Activated CD8-positive, alpha-beta memory T cell treated with anti-CD3 and anti-CD28 coated beads for 4 hours (primary cell): ENCODE measurements at places on chromosomes 12 and 14.
A peak's percentile ranks its signal among the peaks of the same experiment; 100 is the strongest.

- DNase-seq: no peak
Observed at GRCh38 chr14:32419429-32419828, 90.3 kb downstream of the AKAP6 start.

- no peak for DNase-seq
Observed at GRCh38 chr14:54942913-54943312, 40.3 kb upstream of the GCH1 start.

DNA sequence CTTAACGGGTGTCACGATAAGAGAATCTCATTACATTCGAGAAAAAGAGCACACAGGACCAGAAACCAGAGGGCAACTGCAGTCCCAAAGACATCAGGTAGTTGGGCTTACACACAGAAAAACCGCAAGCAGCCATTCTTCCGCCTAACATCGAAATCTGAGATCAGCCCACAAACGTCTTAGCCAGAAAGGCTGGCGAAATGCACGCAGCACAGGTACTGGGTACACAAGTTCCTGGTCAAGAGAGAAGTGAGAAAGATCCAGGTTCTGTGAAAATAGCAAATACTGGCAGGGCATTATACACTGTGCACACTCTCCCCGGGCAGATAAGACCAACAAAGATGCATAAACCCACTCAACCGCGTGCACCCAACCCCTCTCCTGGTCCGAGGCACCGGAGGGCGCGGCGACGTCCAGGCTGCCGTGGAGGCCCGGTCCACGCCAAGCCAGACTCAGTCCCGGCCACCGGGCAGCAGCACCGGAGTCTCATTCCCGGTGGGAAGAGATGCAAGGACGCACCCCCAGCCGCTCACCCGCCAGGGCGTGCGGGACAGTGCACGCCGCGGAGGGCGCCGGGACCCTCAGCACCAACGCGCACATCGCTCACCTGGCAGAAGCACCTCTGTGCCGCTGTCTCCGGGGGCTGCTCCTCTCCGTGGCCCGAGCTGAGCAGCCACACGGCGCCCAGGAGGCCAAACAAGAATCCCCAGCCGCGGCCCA lies 437 bp downstream of the ERO1A start:
- DNase-seq: peak; percentile 30

DNA sequence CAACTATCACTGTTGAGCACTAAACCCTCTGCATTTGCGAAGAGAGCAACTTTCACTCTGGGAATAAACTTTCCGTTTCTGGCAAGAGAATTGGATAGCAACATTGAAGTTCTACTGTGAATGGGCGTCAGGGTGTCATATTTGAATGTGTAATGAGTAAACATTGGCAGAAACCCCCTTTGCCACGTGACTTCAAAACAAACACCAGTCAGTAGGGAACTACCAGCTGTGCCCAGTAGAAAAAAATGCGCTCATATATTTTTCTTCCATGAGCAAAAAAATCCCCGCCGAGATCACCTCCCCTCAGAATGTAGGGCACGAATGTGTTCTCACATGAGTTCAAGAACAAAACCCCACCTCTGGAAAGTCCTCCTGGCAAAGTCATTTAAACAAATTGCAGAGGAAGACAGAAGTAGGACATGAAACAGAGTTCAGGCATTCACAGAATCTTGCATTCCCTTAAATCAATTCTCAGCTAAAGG lies 80.6 kb downstream of the BTG1 start:
- DNase-seq: peak; percentile 6

DNA sequence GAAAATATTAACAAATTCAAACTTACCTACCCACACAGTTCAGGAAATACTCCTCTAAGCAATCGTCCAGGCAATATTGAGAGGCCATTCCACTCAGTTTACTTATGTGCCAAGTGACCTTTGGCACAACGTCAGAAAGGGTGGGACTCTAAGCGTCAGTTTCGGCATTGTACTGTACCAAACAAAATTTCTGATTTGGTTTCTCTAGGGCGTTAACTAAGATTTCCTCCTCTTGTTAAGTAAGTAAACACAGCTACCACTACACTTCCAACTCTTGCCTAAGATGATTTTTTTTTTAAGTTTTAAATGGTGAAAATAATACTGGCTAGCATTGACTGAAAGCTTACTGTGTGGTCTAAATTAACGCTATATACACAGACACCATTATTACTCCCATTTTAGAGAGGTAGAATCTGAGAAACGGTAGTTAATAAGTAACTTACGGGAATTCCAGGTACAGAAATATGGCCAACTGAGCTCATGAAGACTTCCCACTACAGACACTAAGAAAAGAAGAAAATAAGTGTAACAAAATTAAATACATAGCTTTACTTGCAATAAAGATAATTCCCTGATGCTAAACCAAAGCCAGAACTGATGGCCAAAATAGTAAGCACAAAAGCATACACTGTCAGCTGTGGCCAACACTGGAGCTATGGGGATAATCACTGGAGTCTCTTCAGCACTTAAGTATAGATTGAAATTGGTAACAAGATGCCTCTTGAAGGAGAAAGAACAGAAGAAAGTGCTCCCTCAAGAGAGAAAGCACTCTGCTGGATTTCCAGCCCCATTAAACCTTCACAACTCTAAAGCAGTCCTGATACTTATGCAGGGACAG lies 76.1 kb downstream of the EPS8 start:
- DNase-seq: no peak

DNA sequence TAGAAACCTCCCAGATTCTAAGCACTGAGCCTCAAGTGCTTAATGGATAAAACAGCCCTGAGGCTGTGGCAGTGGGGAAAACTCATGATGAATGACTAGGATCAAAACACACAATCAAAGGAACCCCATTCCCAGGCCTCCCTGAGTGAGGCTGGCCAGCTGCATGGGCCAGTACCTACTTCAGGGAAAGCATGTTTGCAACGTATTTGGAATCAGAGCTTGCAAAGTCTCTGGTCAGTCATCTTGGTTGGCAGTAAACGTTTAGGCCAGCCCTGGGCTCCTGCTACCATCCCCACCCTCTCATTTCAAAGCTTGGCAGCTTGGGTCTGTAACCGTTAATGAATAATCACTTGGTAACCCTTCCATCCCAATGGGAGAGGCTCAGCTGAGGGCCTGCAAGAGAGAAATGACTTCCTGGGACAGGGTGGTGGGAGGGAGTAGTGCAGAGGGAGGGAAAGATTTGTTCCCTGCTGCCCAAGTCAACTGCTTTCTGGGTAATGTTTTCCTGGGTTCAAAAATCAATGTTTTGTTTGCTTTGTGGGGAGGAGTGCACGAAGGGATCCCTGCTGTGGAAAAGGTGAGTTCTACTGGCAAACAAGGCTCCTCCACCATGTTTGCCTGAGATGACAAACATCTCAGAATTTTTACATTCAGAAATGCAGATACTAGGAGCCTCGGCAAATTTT lies 2.0 kb upstream of the RNASE8 start:
- no peak for DNase-seq

- no peak for DNase-seq
Observed at GRCh38 chr14:95126906-95127530, 30.3 kb downstream of the DICER1 start.

- no peak for DNase-seq
Observed at GRCh38 chr14:25843481-25844470, 754.1 kb downstream of the NOVA1 start.

- DNase-seq: no peak
Observed at GRCh38 chr12:7628381-7628961, 37.2 kb downstream of the APOBEC1 start.

- no peak for DNase-seq
Observed at GRCh38 chr14:52072266-52072780, 3.5 kb upstream of the NID2 start.

DNA sequence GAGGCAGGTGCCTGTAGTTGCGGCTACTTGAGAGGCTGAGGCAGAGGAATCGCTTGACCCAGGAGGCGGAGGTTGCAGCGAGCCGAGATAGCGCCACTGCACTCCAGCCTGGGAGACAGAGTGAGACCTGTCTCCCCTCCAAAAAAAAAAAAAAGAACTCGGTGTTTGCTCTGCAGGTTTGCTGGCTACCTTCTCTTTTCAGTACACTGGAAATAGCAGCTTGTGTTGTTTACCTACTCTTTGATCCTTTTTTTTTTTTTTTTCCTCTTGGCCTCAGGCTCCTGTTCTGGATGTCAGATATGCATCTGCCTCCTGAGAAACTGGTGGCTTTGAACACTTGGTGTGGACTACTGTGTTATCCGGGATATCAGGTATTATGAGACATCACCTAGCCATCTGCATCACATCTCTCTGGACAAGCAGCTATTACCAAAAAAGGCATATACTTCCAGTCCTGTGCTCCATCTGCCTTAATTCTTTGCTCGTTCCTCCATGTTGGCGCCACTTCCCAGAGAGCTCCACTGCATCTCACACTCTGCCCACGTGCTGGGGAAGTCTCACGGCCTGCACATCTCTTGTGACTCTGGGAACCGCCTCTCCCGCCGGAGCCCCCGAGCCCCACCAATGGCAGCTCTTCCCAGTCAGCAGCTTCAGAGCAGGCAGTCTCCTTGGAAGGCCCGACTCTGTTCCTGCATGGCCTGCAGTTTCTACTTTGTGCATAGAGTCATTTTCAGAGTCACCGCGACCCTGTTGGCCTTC lies 50.9 kb upstream of the TRAF3 start:
- no peak for DNase-seq

GRCh38 chr12:119721306-119721705 lies 53.4 kb downstream of the PRKAB1 start:
- DNase-seq: no peak

- no peak for DNase-seq
Observed at GRCh38 chr14:102754370-102755262, 22.6 kb upstream of the TRAF3 start.

DNA sequence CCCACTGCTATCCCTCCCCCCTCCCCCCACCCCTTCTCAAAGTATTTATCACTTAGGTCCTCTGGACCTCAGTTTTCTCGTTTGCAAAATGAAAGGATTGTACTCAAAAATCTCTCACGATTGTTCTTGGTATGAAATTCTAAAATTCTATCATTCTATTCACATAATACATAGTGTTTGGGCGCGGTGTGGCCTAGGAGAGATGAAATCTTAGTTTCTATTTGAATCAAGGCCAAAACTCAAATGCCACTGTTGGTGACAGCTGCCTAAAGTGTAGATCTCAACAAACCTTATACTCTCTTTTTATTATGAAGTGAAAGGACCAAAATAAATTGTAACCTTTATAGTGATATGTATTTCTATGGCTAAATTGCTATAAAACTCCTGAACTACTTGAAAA lies 23.7 kb upstream of the YAF2 start:
- no peak for DNase-seq

GRCh38 chr12:62516927-62517326 lies 50.3 kb downstream of the MON2 start:
- DNase-seq: no peak

DNA sequence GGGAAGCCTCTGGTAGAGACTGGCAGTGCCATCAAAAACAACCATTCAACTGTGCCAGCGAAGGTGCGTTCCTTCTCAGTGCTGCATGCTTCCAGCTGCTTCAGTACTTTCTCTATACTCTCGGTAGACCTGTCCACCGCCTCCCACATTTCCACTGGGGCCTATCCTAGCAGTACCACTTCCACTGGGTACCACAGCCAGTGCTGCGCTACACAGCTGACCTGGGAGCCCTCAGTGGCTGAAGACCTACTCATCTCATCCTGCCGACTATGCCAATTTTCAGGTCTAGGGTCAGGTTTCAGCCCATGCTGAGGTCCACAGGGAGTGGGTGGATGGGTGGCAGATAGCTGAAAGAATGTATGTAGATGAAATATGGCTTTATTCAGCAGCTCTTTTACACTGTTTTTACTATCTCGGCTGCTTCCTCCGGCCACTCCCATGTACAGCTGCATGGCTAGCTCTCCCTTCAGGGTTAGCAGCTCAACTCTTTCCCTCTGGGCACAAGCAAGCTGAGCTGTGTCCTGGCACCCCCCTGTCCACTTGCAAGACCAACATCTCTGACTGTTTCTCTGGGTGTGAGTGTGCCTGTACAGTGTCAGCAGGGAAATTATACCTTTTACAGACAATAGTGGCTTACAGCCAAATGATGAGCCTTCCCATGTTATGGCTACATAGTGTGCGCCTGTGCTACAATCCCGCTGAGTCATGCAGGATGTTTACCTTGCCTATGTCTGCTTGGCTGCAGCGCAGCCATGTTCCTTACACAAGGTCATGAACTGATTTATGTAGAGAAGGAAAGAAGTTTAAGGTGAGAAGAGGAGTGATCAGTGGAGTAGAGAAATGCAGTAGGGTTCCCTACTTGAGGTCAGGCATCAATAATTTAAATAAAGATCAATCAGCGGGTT lies 125.7 kb upstream of the DDHD1 start:
- no peak for DNase-seq

- DNase-seq: no peak
Observed at GRCh38 chr12:98370976-98371375, 144.4 kb upstream of the TMPO start.

- DNase-seq: no peak
Observed at GRCh38 chr12:77949943-77950342, 119.2 kb downstream of the NAV3 start.

- no peak for DNase-seq
Observed at GRCh38 chr12:86597431-86597830, 341.2 kb upstream of the MGAT4C start.

DNA sequence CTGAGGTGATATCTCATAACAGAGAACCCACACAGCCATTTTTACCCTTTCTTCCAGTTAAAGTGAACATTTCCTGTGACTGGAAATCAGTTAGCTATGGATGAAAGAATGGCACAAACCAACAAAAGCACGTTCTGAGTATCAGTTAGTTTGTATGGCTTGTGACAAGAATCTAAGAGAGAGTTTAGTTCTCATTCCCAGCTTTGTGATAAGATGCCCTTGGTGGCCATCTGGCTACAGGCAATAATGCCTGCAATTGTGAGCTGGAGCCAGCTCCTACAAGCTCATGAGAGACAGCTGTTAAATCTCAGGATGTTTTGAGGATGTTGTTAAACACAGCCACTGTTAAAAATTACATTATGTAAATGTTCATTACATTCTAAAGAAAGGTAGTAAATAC lies 122.0 kb upstream of the FRMD6 start:
- DNase-seq: no peak

- DNase-seq: no peak
Observed at GRCh38 chr14:88384718-88385117, 739 bp upstream of the SPATA7 start.

DNA sequence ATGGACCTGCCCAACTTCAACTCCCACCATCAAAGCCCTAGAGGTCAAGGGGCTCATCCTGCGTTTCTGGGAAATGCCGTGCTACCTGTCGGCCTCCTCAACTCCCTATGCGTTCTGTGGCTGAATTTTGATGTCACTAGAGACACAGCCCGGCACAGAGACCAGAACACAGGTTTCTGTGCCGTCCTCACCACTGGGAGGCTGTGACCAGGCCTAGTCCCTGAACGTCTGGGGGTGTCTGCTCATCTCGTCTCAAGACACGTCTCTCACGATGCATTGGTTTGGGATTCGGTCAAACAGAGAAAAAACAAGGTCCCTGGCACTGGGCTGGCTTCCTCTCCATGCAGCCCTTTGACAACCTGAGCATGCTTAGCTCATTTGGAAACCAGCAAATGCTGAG lies 33.5 kb downstream of the SLC15A4 start:
- DNase-seq: no peak

GRCh38 chr12:67515679-67516340 lies 132.7 kb upstream of the DYRK2 start:
- DNase-seq: no peak

DNA sequence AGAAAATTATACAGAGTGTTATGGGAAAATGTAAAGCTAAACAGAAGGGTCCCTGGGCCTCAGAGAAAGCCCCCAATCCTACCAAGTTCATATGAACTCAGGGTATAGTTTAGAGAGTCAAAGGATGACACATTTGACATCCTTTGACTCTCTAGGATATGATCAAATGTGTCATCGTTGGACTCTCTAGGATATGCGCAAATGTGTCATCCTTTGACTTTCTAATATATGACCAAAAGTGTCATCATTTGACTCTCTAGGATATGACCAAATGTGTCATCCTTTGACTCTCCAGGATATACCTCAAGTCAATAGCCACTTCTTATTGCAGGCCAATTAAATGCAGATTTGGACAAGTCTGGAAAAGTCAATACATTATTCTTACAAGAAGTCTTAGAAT lies 204.8 kb upstream of the IGF1 start:
- DNase-seq: no peak
